ENCODE measurements at places on chromosomes 5 and 9. TPM values are rescaled to one million over a fixed set of nuclear protein-coding genes. Genes with fewer than 3 reads are reported as not detected.

The SAXO1 gene
- not detected for total RNA-seq

The TLX3 gene
- not detected for total RNA-seq

The ANKRD18B gene
- total RNA-seq: 0.13 TPM

GRCh38 chr5:160318409-160318808, 6.0 kb upstream of the CCNJL start:
- no peak for DNase-seq

- DNase-seq: no peak
Observed at GRCh38 chr5:5158472-5158895, 18.4 kb downstream of the ADAMTS16 start.

DNA sequence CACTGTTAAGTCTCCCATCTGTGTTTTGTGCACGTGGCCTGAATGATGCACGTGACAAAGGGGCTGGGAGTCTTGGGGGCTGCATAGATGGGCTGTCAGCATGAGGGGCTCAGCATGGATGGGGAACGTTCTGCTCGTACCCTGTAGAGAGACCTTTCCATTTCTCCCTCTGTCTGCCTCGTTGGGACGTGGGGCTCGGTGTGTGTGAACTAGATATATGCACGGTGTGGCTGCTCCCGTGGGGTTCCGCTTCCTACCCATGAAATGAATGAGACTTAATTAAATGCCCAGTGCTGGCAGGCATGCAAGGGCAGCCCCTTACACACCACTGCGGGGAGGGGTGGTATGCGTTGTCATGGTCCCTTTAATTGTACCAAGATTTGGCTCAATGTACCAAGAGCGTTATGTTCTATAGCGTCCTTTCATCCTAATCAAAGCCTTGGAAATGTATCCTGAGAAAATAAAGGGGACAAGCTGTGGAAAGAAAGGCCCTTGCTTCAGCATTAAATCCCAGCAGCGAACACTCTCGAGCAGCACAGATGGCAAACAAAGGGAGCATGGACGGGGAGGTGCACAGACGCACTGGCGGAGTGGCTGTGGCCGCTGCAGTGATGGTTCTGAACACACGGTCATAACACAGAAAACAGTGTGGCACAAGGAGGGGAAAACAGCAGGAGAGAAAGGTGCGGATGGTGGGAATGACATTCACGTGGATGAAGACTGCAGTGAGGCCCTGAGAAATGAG, 66.8 kb downstream of the RASGEF1C start:
- no peak for DNase-seq

- DNase-seq: no peak
Observed at GRCh38 chr5:93603078-93603792, 20.2 kb downstream of the NR2F1 start.

DNA sequence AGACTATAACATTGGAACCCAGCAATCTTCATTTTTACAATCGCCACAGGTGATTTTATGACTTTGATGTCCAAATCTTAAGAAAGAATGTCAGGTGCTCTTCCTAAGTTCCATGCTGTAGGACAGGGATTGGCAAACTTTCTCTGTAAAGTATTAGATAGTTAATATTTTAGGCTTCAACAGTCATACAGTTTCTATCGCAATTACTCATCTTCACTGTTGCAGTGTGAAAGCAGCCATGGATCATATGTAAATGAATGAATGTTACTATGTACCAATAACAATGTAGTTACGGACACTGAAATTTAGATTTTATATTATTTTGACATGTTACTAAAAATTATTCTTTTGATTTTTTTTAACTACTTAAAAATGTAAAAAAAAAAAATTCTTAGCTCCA, 169.7 kb downstream of the DTWD2 start:
- DNase-seq: no peak

Data from dermis microvascular lymphatic vessel endothelial cell (primary cell).